K562 (cell line): ENCODE measurements at places on chromosomes 12 and 14.

DNA sequence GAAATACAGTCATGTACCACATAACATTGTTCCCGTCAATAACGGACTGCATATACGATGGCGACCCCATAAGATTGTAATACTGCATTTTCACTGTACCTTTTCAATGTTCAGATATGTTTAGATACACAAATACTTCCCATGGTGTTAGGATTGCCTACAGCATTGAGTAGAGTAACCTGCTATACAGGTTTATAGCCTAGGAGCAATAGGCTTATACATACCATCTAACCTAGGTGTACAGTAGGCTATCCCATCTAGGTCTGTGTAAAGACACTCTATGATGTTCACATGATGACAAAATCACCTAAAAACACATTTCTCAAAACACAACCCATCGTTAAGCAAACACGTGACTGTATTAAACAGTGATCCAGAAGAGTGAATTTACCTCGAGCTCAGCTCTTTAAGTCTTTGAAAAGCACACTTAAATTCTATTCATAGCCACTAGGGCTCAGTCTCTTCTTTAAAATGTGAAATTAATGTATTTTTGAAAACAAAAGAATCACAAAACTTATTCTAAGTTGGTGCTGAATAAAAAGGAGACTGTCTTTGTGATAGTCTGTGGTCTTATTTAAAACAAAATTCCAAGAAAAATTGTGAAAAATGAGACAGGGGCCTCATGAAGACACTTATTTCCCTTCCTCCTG lies 239.1 kb upstream of the ARID2 start:
- no peak for DNase-seq

- no peak for DNase-seq
Measured at GRCh38 chr14:78119440-78119839, 50.7 kb upstream of the NRXN3 start.

DNA sequence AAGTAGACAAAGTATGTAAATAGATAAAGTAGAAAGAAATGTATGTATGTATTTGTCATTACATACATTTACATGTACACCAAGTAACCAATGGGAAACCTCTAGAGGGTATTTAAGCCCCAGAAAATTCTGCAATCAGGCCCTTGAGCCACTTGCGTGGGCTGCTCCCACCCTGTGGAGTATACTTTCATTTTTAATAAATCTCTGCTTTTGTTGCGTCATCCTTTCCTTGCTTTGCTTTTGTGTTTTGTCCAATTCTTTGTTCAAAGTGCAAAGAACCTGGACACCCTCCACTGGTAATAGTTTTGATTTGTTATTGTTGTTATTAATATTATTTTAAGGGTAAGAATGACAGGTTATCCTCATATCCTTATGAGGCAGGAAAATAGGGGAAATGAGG lies 21.8 kb downstream of the CAPS2 start:
- no peak for DNase-seq

DNA sequence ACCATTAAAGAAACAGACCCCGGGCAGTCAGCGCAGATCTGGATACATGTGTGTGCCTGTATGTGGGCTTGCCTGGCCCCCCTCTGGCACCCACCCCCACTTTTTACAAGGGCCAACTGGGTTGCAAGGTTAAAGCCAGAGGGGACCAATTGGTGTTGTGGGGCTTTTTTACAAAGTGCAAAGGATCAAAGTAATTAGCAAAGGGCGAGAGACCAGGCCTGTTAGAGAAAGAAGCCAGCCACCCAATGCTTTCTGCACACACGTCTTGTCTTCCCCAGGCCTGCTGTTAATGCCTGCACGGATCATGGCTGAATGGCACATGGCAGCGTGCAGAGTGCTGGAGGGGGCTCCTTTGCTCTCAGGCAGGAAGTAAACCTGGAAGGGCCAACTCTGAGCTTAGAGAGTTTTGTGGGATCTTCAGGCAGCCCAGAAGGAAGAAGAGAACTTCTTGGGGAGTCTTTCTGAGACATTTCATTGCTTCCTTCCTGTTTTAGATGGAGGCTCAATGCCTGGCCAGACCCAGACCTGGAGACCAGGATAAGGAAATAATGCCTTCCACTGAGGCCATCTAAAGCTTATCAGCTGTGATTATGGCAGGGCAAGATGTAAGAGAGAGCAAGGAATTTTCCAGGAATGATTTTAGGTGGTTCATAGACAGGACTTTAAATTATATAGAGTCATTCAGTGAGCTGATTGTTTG lies 523.4 kb upstream of the TBX3 start:
- no peak for DNase-seq

DNA sequence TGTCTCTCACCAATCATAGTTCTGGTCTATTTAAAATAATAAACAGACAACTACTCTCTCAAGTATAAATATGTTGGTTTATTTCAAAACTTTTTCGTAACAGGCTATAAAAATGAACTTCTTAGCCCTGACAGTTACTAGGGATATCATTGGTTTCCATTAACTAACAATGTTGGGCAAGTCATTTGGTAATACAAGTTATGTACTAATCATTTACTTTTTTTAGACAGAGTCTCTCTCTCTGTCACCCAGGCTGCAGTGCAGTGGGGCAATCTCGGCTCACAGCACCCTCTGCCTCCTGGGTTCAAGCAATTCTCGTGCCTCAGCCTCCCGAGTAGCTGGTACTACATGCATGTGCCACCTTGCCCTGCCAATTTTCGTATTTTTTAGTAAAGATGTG lies 14.6 kb upstream of the KANSL2 start:
- DNase-seq: no peak

DNA sequence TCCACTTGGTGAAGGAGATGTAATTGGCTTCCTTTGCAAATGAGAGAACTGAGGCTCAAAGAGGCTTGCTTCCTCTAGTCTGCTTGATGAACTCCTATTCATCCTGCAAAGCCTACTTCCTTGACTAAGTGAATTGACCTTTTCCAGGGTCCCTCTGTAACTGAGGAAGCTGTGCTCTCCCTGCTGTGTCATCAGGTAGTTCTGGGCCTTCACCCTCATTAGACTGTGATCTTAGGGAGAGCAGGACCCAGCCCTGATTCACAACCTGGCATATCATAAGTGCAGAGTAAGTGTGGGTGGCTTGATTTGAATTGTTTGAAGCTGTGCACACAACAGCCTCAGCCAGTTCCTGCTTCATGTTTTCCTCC lies 16.3 kb downstream of the ASB2 start:
- DNase-seq: no peak

DNA sequence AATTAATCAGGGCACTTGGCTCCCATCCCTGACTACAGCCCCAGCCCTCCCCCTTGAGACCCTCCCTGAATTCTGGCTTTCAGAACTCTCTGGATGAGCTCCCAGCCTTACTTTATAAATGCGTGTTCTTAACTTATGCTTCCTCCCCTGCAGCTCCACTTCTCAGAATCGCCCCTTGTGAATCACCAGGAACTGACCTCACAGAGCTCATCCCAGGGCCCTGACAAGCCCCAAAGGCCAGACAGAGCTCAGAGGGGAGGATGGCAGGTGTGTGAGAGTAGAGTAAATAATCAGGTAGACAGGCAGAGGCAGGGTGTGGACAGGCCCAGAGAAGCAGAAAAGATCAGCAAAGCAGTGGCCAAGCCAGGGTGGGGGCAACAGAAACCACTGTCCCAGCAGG lies 68.2 kb upstream of the FOXN3 start:
- no peak for DNase-seq

- no peak for DNase-seq
Measured at GRCh38 chr12:123655420-123655819, 15.5 kb upstream of the TCTN2 start.

- no peak for DNase-seq
Measured at GRCh38 chr14:68628605-68629310, 164.1 kb downstream of the ZFP36L1 start.

DNA sequence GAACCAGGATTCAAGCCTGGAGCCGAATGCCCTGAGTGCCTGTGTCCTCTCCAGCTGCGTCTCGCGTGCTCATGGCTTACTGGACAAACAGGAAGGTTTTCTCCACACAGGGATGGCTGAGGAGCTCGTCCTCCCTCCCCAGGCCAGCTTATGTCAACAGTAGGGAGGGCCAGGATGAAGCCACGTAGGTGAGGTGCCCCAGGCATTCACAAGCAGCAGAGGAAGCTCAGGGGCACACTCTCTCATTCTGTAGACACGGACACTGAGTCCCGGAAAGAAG lies 49.3 kb downstream of the TRPV4 start:
- no peak for DNase-seq

GRCh38 chr12:46675736-46676135 lies 150.1 kb downstream of the SLC38A4 start:
- DNase-seq: peak; percentile 26

DNA sequence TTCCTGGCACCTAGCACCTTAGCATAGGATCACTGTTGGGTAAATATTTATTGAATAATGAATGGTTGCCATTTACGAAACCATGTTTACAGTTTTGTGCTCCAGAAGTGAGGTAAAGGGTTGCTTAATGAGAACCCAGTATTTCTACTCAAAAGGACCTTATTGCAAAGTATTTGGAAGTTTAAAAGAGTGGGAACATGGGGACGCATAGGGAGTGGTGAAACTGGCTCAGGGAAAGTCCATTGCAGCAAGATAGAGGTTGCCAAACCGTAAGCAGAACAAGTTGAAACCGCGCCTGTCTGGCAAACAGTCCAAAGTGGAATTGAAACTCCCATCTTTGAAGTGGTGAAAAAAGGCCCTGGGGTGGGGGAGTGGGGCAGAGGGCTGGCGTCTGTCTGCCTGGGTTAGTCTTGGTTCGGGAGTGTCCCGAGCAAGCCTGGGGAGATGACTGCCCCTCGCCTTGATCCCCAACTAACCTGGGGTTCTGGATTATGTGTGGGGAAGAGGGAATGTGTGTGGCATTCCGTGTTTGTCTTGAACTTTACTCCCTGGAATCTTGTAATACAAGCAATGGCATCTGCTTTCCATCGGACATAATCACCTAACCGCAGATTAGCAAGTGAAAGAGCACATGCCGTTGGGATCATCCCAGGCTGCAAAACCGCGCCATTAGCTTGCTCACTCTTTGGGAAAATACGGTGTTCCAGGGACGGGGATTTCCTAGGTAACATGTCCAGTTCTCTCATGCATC lies 7.2 kb downstream of the ALDH2 start:
- DNase-seq: no peak

- no peak for DNase-seq
Measured at GRCh38 chr14:38505221-38505972, 249.5 kb upstream of the CLEC14A start.

- DNase-seq: no peak
Measured at GRCh38 chr14:49057838-49058510, 528.2 kb downstream of the RPS29 start.

- DNase-seq: no peak
Measured at GRCh38 chr12:105803292-105803691, 335.5 kb downstream of the NUAK1 start.

DNA sequence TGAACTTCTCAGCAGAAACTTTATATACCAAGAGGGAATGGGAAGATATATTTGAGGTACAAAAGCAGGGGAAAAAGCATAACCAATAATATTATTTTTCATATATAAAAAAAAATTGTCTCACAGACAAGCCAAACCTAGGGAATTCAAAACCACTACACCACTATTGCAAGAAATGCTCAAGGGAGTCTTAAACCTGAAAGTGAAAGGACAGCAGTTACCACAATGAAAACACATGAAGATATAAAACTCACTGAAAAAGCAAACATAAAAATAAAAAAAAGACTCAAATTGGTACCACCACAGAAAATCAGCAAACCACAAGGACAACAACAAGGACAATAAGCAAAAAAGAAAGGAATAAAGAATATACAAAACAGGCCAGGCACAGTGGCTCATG lies 131.9 kb downstream of the CEP128 start:
- no peak for DNase-seq

DNA sequence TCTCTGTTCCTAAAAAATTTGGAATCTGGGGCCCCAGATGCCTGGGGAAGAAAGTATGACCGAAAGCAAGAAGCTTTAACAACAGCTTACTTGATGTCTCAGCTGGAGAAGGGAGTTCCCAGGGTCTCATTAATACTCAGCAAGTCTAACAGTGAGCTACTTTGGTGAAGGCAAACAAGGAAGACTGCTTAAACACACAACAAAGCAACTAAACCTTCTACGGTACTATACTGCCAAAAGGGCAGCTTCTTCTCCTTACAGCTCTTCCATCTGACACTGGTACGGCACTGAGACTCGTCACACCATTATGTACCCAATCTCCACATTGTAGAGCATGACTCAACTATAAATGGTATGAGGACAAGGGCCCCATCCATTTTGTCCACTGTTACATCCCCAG lies 213.0 kb downstream of the MED13L start:
- no peak for DNase-seq

- DNase-seq: peak; percentile 80
Measured at GRCh38 chr14:68824517-68825347, 31.9 kb upstream of the ZFP36L1 start.

- no peak for DNase-seq
Measured at GRCh38 chr14:58637040-58637390, 747 bp upstream of the DACT1 start.

DNA sequence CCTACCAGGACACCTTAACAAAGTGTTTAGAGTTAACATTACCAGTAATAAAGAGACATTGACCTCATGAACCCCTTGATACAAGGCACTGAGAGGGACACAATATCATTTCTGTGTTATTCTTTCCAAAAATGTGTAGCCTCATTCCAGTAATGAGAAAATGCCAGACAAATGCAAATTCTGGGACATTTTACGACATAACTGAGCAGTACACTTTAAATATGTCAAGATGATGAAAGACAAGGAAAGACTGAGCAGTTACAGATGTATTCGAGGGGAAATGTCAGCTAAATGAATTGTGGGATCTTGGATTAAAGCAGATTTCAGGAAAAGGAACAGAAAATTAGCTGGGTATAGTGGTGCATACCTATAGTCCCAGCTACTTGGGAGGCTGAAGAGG lies 255.6 kb downstream of the ERC1 start:
- no peak for DNase-seq

- DNase-seq: no peak
Measured at GRCh38 chr12:105555556-105556295, 225.2 kb downstream of the C12orf75 start.

DNA sequence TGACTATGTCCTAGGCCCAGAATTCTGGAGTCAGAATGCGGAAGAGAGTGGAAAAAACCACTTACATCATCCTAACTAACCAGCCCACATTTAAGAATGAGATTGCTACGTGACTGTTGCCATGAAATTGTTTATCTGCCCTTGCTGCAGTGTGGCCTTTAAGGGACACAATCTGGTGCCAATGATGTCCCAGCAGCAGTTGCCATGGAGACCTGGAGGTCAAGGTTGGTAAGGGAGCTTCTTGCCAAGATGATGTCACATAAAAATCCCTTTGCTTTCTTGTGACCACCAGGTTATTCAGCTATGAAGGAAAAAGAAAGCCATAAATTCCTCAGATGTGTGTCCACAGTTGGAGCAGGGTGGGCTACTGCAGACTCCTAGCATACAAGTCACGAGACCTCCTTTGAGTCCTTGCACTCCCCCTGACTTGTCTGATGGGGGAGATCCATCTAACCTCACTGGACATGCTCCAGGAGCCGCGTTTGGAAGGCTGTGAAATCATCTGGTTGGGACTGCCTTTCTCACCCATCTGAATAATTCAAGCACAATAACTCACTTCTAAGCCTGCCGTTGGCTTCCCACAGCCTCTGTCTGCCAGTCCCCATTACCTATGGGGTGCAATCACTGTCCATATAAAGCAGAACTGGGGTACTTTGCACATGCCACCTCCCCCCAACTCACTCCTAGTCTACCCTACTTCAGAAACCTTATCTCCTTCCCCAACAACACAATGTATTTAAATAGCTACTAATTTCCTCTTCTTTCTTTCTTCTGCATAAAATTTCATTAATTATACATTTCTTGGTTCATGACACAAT lies 165.6 kb downstream of the ZFP36L1 start:
- DNase-seq: no peak

GRCh38 chr12:1838205-1838993 lies 18.0 kb downstream of the LRTM2 start:
- DNase-seq: no peak

- no peak for DNase-seq
Measured at GRCh38 chr12:65100140-65100539, 21.0 kb downstream of the WIF1 start.
